ENCODE measurements at places on chromosomes 5 and 9.

DNA sequence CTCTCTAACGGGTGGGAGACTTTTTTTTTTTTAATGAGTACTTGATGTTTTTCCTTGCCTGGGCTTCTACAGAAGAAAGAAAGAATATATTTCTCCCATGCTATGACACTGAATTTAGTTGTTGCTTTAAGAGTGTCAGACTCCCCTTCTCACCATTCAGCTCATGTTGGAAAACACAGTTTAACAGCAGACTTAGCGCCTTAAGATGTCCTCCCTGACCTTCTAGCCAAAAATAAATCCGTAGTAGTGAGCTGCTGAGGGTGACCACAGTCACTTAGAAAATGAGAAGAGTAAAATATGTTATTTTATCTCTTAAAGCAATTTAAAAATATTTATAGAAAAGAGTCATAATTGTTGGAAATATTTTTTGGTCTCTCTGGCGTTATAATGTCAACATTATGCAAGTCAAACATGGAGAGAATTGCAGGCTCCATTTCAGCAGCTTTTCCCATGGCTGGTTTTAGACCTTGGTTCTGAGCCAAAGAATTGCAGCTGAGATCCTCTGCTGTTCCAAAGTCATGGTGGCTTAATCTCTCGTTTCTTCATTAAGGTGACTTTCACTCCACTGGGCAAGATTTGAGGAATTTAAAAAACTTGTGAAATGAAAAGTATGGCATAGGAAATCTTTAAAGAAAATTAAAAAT is 143.5 kb downstream of the GHR start:
- no peak for DNase-seq

GRCh38 chr5:133052317-133053175 is 733 bp downstream of the HSPA4 start:
- peak; percentile 25 for DNase-seq

DNA sequence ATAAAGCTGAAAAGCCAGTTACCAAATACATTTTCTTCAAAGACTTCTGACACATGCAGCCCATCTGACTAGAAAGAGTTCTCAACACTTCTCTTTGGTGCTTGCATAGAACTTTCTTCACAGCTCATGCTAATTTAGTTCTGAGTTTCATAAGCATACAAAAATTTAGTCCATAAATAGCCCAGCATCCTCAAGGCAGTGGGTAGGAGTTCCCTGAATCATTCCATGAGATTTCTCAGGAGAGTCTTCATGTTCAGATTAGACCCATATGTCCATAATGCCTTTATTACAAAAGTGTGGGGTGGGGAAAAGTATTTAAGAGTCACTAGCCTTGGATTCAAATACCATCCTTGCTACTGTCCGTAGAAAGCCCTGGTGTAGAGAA is 290.2 kb upstream of the RGMB start:
- DNase-seq, result no peak

- no peak for DNase-seq
Observed at GRCh38 chr9:69056191-69056815, 20.8 kb downstream of the FXN start.

- no peak for DNase-seq
Observed at GRCh38 chr9:127524373-127524772, 73.1 kb downstream of the LRSAM1 start.

DNA sequence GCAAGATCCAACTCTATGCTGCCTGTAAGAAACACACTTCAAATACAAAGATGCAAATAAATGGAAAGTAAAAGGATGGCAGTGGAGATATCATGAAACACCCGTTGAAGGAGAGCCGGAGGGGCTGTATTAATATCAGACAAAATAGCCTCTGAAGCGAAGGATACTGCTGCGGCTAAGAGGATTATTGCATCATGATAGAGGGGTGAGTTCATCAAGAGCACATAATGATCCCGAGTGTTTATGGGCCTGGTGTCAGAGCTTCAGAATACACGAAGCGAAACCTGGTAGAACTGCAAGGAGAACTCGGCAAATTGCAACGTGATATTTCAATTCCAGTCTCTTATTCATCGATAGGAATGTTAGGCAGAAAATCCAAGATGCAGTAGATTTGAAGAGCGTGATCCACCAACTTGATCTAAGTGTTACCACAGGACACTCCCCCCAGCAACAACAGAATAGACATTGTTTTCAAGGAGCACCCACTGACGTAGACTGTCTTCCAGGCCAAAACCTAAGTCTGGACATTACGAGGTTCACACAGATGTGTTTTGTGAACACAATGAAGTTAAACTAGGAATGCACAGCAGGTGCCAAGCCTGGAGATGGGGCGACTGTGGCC is 27.7 kb upstream of the QSOX2 start:
- no peak for DNase-seq

GRCh38 chr5:105392710-105393149 is 1830.1 kb upstream of the NUDT12 start:
- no peak for DNase-seq

GRCh38 chr9:89466451-89467277 is 31.2 kb downstream of the SEMA4D start:
- DNase-seq, result no peak

DNA sequence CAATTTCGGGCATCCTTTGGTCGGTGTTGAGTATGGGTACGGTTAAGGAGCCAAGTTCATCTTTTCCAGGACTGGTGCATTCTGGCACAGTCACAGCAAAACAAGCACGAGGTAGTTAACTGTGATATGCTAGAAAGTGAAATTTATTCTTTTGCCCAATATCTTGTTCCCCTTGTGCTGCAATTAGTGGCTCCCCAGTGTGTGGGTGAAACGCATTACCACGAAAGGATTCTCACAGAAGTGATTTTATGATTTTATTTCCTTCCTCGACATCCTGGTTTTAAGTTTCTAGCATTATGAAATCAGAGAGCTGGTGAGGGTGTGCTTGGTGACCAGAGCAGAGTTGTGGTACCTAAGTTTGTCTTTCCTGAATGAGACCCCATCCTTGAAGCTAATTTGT is 1.5 kb downstream of the FRMPD1 start:
- DNase-seq, result no peak

DNA sequence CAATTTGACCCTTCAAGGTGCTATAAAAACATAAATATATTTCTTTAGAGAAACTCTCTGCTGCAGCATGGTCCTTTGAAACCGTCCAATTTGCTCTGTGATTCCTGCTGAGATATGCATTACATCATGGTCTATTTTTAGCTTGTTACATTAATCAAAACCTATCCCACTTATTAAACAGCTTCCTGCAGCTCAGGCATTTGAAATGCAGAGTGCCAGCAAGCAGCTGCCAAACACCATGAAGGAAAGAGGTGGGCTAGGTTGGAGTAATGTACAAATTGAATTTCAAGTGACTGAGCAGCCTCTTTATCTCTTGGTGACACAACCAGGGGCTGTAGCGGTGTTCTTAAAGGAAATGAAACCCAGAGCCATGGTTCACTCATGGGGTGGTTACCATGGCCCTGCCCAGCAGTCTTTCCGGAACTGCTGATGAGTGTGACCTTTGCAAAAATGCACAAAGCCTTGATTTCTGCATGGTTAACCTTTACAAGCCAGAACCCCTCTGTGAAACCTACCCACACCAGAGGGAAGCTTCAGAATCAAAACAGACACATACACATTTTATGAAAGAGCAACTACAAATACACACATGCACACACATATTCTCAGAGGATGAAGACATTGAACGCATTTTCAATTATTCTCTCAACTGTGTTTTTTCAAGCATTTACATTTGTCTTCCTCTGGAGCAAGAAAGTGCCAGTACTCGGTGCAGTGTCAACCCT is 155.8 kb upstream of the ZNF608 start:
- no peak for DNase-seq

GRCh38 chr5:61449804-61450492 is 117.9 kb downstream of the ZSWIM6 start:
- DNase-seq, result no peak

DNA sequence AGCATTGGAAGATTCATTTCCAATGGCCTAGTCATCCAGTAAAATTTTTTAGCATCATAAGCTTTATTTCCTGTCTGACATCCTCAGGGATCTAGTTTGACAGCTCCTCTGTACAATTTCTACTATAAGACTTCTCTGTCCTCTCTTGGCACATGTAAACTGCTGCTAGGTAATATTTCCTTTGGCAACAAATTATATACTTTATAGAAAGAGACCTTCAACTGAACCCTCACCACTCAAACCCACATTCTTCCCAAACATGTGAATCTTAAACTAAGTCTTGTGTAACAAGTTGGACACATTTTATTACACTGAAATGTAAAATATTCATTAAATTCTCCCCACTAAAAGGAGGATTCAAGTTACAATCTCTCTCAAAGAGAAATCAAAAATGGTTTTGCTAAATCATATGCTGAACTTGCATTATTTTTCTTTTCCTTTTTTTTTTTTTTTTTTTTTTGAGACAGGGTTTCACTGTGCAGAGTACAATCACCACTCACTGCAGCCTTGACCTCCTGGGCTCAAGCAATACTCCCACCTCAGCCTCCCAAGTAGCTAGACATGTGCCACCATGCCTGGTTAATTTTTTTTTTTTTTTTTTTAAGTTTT is 36.9 kb downstream of the SCAI start:
- no peak for DNase-seq

DNA sequence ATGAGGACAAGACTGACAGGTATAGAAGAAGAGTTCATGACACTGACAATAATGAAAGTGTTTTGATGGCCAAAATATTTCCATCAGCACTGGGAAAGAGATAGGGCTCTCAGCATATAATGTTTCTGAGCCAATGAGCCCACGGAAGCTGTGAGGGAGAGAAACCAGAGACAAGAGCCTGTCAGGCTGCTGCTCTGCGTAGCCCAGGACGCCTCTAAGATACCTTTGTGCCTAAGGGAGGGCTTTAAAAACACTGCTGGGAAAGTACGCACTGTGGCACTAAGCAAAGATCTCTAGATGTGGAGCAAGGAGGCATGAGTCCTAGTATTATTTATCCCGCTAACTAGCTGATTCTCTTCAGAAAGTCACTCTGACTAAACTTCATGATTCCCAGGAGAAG is 11.0 kb upstream of the ELAVL2 start:
- DNase-seq, result no peak

GRCh38 chr9:104177003-104177611 is 83.0 kb downstream of the SMC2 start:
- DNase-seq, result no peak

GRCh38 chr5:149073213-149073612 is 10.4 kb upstream of the SH3TC2 start:
- DNase-seq, result no peak

DNA sequence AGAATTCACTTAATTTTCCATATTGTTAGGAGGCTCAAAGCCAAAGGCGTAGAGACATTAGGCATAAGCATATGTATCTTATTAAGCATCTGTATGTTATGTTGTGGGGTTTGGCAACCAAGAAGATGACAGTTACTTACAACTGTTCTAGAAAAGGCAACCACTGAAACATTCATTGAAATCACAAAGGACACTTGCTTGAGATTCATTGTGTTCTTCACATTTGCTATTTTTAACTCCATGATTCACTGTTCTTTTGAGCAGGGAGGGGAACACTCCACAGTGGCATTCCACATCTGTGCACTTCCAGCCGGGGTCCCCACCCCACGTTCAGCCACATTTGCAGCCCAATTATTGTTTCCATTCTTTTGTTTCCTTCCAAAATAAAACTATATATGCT is 107.1 kb downstream of the PALM2AKAP2 start:
- no peak for DNase-seq

GRCh38 chr9:14467675-14468374 is 153.9 kb upstream of the NFIB start:
- no peak for DNase-seq

- DNase-seq, result no peak
Observed at GRCh38 chr5:154403776-154404387, 41.9 kb upstream of the SAP30L start.
